ENCODE measurements at places on chromosomes 4 and X.

DNA sequence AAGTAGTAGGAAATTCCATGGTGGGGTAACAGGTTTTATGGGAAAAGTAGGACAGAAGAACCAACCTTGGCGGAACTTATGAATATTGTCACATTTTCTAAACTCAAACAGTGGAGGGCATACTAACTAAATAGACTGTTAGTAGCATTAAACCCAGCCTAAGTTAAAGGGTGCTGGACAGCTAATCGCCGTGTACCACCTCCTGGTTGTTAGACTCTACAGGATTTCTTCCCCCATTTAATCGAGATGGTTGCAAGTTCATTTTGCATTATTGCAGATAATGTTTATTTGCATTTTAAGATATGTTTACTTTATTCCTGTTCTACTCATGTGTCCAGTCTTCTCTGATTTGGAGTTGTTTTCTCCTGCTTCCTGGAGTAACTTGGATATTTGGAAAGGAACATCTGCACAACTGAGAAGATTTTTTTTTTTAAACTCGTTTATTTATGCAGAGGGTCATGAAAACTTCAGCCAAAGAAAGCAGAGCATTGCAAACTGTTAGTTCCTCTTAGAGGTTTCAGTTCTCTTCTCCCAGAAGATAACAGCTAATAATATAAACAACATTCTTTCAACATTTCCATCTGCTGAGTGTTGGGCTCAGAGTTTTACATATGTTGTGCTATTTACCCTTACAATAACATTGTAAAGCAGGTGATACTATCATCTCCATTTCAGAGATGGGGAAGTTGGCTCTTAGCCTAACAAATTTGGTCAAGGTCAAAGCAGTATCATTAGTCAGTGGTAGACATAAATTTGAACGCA, 51.5 kb upstream of the TBC1D9 start:
- peak; percentile 25 for DNase-seq

GRCh38 chr4:15868826-15869413, 69.6 kb downstream of the FGFBP1 start:
- no peak for DNase-seq

DNA sequence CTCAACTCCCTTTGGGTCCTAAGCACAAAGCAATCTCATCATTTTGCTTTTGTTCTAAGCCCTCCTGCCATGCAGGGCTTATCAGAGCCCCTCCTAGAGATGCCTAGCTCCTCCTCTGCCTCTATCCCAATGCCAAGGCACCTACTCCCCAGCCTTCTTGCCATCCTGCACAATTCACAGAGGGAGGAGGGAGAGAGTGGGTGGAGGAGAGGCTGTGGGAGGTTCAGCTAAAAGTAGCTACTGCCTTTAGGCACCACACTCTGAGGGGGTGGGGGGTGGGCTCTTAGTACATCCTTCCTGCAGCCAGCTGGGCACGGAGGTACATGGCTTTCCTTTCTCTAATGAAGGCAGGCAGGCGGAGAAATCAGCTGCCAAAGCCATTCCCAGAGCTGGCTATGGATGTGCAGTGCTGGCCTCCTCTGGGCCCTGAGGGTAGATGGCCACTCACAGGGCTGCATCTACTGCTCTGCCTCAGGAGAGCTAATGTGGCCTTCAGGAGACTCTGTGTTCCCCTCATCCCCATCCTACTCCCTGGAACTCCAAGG, 40.1 kb downstream of the ARHGEF9 start:
- DNase-seq, result peak; percentile 59

GRCh38 chr4:1834047-1834775, 21.7 kb downstream of the LETM1 start:
- DNase-seq, result no peak

DNA sequence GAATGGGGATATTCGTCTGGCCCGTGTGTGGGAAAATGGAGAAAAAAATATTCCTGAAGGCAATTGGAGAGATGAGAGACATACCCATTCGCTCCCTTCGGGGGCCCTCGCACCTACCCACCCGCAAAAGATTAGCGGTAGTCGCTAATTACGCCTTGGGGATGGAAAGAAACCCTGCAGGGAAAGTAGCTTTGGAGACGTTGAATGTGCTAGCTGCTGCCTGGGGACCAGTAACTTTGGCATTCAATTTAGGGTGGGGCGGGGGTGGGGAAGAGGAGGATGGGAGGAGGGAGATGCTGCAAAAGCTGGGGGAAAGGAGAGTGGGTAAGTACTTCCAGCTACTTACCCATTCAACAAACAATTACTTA, 407 bp upstream of the ZC4H2 start:
- DNase-seq, result no peak

DNA sequence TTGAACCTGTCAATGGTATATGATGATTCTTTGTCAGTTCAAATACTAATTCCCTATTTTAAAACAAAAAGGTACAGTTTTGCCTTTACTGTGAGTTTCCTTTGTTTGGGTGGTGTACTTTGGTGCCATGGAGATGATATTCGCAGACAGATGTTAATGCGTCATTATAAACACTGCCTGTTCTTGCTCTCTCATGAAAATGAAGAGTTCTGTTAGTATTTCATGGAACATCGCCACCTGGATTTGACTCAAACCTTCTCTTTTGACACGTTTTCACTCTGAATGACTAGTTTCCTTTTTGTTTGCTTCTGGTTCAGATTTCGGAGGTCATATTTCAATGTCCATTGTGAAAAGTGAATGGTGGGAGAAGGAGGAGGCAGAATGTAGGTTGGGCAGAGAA, 6.9 kb upstream of the CTSO start:
- DNase-seq, result peak; percentile 57

GRCh38 chr4:67941074-67941473, 22.2 kb downstream of the TMPRSS11A start:
- no peak for DNase-seq

DNA sequence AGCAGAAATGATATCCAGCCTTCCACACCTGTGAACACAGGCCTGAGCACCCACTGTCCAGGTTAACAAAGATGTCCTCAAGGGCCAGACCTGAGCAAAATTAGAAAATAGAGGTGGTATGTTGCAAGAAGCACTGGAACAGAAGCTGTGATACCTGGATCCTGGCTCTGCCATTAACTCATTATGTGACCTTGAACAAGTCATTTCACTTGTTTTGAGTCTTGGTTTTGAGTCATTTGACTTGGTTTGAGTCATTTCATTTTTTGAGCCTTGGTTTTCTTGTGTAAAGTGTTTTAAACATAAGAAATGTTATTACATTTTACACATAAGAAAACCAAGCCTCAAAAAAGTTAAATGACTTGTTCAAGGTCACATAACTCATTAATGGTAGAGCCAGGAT, 2.9 kb upstream of the NWD2 start:
- no peak for DNase-seq

GRCh38 chr4:184768296-184768695, 34.4 kb upstream of the CENPU start:
- no peak for DNase-seq

GRCh38 chr4:46081248-46081647, 42.6 kb downstream of the GABRG1 start:
- DNase-seq, result no peak

GRCh38 chr4:108834835-108835384, 72.1 kb upstream of the ETNPPL start:
- DNase-seq, result peak; percentile 43

GRCh38 chr4:13202701-13203100, 281.4 kb downstream of the RAB28 start:
- DNase-seq, result no peak

DNA sequence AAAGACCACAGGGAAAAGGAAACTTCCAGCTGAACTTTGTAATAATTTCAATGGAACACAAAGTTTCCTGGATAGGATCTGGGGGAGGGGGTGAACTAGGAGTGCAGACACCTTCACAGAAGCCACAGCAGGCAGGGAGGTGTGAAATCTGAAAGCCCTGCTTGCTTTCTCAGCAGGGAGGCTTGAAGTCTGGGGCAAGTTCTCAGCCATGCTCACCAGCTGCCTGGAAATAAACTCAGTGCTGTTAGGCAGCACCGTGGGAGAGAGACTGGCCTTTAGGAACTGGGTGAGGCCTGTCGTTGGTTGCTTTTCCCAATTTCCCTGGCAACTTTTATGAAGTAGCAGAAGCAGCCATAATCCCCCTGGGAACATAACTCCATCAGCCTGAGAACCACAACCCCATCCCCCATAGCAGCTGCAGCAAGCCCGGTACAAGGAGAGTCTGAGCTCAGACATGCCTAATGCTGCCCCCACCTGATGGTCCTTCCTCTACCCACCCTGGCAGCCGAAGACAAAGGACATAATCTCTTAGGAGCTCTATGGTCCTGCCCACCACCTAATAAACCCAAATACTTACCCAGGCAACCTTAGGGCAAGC, 39.2 kb upstream of the NMU start:
- DNase-seq, result no peak

DNA sequence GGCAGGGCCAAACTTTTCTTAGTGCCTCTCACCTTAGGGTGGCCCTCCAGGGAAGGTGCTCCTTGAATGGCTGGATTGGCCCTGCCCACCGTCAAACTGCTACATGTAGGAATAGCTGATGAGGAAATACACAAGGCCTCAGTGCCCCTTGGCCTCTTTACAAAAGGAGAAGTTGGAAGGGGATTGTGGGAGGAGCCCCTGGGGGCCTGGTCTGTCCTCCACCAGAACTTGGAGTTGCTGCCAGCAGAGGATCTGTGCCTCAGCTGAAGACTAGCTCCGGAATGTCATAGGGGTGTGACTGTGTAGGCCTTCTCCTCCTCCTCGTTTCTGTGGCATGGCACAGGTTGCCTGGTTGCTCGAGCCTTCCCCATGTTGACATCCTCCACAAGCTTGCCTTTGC, 142.7 kb downstream of the AMMECR1 start:
- DNase-seq, result no peak

DNA sequence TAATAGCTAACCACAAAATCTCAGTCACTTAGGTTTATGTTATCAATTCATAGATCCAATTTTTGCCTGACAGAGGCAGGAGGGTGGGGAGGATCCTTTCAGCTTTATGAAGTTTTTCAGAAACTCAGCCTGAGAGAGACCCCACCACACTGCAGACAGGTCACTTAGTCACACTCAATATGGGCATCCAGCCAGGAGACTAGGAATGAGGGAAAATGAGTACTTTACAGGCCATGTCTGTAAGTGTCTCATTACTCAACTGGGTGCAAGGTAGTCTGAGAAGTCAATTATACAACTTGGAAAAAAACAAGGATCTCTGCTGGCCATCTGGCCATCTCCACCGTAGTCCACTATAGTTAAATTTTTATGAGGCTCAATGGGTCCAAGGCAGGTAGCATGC, 365.9 kb downstream of the INPP4B start:
- DNase-seq, result no peak

DNA sequence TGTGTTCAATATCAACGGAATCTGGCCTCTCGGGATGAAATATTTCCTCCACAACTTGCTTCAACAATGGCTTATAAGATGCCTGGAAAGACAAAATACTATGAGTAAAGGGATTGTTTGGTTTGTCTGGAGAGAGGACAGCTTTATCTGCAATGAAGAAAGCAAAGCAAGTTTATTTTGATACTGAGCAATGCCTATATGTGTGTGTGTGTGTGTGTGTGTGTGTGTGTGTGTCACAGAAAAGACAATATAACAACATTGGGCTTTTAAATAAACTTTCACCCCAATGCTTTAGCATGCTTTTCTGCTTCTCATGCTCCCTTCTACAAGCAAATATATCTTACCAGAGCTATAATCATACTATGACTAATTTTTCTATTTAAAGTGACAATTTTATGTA, 45.4 kb downstream of the RASL11B start:
- no peak for DNase-seq

GRCh38 chrX:21014326-21014725, 359.9 kb upstream of the CNKSR2 start:
- DNase-seq, result no peak

DNA sequence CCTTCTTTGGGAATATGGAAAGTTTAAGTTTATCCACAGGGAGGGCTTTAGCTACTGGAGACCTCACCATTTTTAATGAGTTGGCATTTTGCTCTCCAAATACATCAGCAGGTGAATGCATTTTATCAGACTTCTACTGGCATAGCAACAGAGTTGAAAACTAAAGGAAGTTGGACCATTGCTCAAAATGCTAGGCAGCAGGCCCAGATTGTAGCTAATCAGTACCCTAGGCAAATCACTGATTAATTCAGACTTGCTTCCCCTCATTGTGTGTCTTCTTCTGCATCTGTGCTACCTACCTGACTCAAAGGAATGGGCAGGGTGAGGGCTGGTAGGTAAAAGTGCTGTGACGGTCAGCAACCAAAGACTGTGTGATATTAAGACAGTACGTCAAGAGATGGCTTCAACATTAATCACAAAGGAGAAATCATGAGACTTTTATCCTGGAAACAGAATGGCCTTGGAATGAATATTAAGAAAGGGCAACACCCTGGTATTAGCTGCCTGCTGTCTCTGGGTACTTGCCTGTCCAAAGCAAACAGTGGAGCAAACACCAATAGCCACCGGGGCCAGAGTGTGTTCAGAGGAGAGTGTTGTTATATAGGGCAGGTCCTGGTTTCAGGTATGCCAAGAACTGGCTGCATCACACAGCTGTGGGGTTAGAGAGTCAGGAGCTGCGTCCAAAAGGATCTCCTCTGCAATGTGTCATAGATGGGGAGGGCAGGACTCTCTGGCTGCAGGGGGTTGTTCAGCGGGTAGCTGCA, 17.1 kb upstream of the SMIM20 start:
- DNase-seq, result no peak

- no peak for DNase-seq
These were observed 74.0 kb downstream of the TLL1 start for GRCh38 chr4:165947019-165947418.

GRCh38 chrX:139974471-139974870, 9.2 kb upstream of the CXorf66 start:
- DNase-seq, result no peak

GRCh38 chr4:176709417-176709816, 83.3 kb downstream of the VEGFC start:
- DNase-seq, result no peak

GRCh38 chr4:64584981-64585557, 175.8 kb upstream of the TECRL start:
- DNase-seq, result no peak

- no peak for DNase-seq
These were observed 435.2 kb upstream of the AMOT start for GRCh38 chrX:113275804-113276203.

GRCh38 chrX:153551135-153551534, 33.7 kb downstream of the ATP2B3 start:
- DNase-seq, result no peak

DNA sequence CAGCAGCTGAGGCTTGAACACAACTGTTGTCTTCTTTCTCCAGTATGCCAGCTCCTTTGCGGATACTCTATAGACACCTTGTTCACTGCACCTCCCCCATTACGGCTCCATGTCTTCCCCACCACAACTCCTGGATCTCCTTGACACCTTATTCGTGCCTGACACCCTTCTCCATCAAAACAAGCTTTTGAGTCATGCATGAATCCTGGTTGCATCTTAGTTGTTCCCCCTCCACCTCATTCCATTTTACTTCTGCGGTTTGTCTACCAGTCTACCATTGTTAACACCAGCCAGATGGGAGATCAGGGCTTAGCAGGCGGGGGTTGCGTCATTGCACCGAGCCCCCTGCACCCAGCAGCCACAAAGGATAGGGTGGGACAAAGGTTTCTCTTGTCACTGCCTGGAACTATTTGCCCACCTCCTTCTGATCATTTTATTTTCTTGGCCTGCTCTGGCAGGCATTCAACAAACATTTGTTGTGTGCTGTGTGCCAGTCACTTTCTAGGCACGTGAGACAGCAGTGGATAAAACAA, 2.0 kb upstream of the CDK16 start:
- DNase-seq, result no peak

- DNase-seq, result no peak
These were observed 644.1 kb downstream of the MID1IP1 start for GRCh38 chrX:39445336-39445735.
